ENCODE measurements at places on chromosomes 16 and 17.

- no peak overlapping the region for H3K4me3 ChIP-seq
- H3K27ac ChIP-seq: no peak overlapping the region
- peaks cover 65% of the 10 kb centered on the region for H3K36me3 ChIP-seq
- DNase-seq: no peak
Observed at GRCh38 chr16:57743886-57744641, 8.5 kb downstream of the KATNB1 start.

- H3K27me3 ChIP-seq: peaks cover 71% of the 10 kb centered on the region
- no peaks in the 10 kb centered on the region for H3K36me3 ChIP-seq
- peaks cover 12% of the 10 kb centered on the region for H3K4me1 ChIP-seq
- H3K27ac ChIP-seq: no peak overlapping the region
Observed at GRCh38 chr17:48647103-48647962, 21.2 kb upstream of the HOXB9 start.

DNA sequence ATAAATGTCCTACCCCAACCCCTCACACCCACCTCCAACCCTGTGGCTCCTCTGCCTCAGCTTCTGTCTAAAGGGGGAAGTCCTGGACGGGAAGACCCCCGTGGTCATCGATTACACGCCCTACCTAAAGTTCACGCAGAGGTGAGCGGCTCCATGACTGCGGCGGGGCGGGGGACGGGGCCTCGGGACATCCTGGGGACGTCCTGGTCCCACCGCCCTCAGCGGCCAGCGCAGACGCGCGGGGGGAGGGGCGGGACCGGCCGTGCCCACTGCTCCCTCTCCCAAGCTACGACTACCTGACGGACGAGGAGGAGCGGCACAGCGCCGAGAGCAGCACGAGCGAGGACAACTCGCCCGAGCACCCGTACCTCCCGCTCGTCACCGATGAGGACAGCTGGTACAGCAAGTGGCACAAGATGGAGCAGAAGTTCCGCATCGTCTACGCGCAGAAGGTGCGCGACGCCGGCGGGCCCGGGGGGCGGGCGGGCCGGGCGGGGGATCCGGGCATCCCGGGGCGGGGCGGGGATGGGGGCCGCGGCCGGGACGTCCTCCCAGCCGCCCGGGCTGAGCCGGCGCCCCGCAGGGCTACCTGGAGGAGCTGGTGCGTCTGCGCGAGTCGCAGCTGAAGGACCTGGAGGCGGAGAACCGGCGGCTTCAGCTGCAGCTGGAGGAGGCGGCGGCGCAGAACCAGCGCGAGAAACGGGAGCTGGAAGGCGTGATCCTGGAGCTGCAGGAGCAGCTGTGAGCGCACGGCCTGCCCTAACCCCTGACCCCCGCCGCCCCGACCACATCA, 6.7 kb downstream of the RUNDC3A start:
- H3K4me3 ChIP-seq: peak overlapping the region; percentile 71
- peaks cover 51% of the 10 kb centered on the region for H3K27me3 ChIP-seq
- peaks cover 13% of the 10 kb centered on the region for H3K4me1 ChIP-seq
- H3K36me3 ChIP-seq: peaks cover 12% of the 10 kb centered on the region

DNA sequence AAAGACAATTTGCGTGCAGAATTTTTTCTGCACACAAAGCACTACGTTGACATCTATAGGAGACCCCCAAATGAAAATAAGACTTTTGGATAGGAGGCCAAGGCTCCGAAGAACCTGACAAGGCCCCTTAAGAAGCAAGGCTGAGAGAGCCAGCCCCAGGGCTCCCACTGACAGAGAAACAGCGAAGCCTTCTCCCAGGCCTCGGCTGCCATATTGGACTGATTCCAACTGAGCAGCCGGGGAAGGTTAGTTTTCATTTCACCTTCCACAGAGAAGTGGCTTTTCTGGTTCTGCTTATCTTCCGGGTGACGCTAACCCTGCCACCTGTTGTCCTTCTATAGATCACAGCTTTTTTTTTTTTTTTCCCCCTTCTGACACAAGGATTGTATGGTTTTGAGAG, 356.7 kb downstream of the SOX9 start:
- no peaks in the 10 kb centered on the region for H3K4me1 ChIP-seq
- H3K4me3 ChIP-seq: no peak overlapping the region
- H3K36me3 ChIP-seq: no peaks in the 10 kb centered on the region
- H3K27ac ChIP-seq: no peak overlapping the region

Data from activated T-cell treated with anti-CD3 and anti-CD28 coated beads, Interleukin-2, amount 50 U/mL, for 24 hours (primary cell).